ENCODE measurements at places on chromosomes 1 and 21.

GRCh38 chr1:55316502-55316901 is 101.3 kb upstream of the USP24 start:
- no peak for DNase-seq
- H3K27me3 ChIP-seq, result no peaks in the 10 kb centered on the region
- H3K36me3 ChIP-seq, result no peaks in the 10 kb centered on the region
- H3K4me3 ChIP-seq, result no peak overlapping the region

DNA sequence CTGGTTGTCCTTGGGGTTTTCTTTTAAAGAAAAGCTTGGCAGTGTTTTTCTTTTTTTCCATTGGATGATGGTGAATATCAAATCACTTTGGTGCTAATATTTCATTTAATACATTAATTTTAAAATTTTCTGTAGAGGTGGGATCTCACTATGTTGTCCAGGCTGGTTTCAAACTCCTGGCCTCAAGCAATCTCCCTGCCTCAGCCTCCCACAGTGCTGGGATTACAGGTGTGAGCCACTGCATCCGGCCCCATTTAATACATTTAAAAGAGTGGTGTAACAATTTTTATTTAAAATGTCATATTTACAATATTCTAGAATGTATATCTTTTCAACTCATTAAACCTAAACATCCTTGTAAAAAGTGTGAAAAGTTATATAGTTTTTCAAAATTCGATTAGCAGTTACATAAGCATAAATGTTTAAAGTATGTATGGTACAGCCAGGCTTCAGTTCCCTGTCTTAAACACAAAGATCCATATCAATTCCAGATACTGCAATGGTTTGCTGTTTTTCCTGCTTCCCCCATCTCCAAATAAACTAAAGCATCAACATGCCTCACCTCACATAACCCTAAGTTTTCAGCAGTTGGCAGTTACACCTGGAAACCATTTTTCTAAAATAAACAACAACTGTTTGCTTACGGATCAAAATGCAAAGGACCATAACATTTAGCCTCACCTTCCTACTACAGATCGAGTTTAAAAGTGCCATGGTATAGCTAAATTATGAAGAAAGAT is 8.9 kb upstream of the LGALS8 start:
- no peaks in the 10 kb centered on the region for H3K4me1 ChIP-seq
- no peak overlapping the region for H3K27ac ChIP-seq
- DNase-seq, result no peak
- H3K27me3 ChIP-seq, result no peaks in the 10 kb centered on the region

DNA sequence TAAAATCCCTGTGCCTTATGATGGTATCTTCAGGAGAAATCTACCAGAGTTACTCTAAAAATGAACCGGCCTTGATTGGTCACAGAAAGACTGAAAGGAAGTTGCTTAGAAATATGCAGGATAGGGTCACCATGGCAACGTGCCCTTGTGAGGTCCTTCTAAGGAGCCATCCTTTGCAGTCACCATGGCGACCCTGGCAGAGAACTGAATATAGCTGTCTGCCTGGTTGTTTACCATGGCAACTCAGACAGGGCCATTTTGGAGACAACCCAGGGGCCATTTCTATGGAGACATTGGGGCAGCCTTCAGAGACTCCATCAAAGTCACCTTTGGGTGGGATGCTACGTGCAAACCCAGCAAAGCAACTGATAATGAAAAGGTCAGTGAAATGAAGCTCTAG is 43.0 kb downstream of the SNX7 start:
- H3K4me1 ChIP-seq, result no peaks in the 10 kb centered on the region
- no peak for DNase-seq
- no peaks in the 10 kb centered on the region for H3K27me3 ChIP-seq

DNA sequence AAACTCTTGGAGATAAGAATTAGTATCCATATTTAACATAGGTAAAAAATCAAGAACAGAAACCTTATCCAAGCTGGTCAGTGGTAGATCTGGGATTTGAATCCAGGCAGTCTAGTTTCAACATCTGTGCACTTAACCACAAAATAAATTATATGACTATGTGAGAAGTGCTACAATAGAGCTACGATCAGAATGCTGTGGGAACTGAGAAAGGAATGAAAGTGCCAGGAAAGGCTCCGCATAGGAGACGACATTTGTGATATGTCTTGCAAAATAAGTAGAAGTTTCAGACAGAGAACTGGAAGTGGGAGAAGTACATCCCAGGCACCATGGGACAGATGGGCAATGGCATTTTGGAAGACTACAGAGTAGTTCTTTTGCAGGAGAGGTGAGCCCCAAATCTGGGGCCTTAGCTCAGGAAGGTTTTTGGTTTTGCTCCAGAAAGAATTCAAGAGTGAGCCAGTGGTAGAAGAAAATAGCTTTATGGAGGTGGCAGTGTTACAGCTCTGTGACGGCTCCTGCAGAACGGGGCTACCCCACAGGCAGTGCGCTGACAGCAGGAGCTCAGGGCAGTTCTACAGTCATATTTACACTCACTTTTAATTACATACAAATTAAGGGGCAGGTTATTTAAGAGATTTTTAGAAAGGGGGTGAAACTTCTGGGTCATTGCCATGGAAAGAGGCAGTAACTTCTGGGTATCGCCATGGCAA is 25.5 kb upstream of the GJA5 start:
- no peak overlapping the region for H3K4me3 ChIP-seq
- H3K27me3 ChIP-seq, result no peaks in the 10 kb centered on the region
- H3K27ac ChIP-seq, result no peak overlapping the region
- H3K4me1 ChIP-seq, result no peaks in the 10 kb centered on the region
- DNase-seq, result no peak

GRCh38 chr1:40174788-40175187 is 13.6 kb downstream of the RLF start:
- peaks cover 10% of the 10 kb centered on the region for H3K4me1 ChIP-seq
- no peak overlapping the region for H3K27ac ChIP-seq
- no peak overlapping the region for H3K4me3 ChIP-seq

GRCh38 chr1:150555971-150556865 is 7.0 kb downstream of the ADAMTSL4 start:
- peaks cover 67% of the 10 kb centered on the region for H3K4me1 ChIP-seq
- no peak for DNase-seq
- H3K4me3 ChIP-seq, result no peak overlapping the region
- no peak overlapping the region for H3K27ac ChIP-seq

DNA sequence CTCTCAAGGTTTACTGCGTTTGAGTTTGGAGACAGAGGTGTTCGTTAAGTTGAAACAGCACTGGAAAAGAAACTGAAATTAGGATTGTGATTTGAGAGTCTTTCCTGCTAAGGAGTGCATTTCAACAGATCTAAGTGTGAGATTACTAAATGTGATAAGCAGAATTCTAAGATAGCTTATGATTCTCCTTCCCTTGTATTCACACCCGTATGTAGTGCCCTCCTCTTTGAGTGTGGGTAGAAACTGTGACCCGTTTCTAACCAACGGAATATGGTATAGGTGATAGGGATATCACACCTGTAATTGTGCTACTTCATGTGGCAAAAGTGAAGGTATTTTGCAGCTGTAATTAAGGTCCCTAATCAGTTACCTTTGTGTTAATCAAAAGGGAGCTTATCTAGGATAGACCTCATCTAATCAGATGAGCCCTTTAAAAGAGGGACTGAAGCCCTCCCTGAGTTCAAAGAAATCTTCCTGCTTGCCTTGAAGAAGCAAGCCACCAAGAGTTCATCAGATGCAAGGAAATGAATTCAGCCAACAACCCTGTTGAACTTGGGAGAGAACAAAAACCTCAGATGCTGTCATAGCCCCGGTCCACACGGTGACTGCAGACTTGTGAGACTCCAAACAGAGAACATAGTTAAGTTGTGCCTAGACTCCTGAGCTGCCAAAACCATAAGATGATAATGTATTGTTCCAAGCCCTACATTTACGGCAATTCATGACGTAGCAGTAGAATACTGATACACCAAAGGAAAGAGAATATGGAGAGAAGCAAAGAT is 12.6 kb upstream of the IL12RB2 start:
- H3K4me1 ChIP-seq, result no peaks in the 10 kb centered on the region
- no peaks in the 10 kb centered on the region for H3K36me3 ChIP-seq
- no peaks in the 10 kb centered on the region for H3K27me3 ChIP-seq

- no peak for DNase-seq
- no peaks in the 10 kb centered on the region for H3K36me3 ChIP-seq
- no peaks in the 10 kb centered on the region for H3K4me1 ChIP-seq
- H3K27ac ChIP-seq, result no peak overlapping the region
Observed at GRCh38 chr1:31249854-31250253, 10.2 kb upstream of the NKAIN1 start.

DNA sequence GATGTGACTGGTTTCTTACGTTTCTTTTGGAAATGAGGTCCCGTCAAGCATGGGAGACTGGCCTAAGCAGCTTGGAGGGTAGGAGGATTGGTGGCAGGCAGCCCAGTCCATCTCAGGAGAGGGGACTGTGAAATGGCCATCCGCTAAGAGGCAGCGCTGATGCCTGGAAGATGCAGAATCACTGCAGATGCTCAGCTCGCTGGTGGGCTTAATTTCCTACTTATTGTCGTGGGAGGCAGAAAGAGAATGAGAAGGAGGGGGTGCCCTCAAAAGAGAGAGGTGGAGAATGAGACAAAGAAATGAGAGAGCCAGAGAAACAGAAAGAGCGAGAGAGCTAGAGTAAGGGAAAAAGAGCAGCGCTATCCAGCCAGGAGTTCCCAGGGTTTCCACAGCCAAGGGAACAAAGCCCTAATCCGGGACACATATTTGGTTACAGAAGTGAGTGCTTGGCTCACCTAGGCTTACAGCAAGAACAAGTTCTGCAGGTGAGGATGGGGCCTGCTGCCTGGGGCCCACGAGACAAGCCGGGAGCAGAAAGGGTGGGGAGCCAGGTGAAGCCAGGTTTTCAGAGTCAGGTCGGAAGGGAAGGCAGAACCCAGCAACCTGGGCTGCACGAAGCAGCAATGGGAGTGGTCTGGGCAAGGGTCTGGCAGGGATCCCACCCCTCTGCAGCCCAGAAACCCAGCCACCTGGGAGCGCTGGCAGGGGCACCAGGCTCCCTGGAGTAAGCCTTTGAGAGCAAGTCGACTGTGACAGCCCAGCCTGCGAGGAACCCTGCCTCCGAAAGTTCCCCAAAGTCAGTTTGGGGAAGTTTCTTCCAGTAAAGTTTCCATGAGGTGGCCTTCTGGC is 5.8 kb downstream of the ECE1 start:
- no peak overlapping the region for H3K27ac ChIP-seq
- peak; percentile 60 for DNase-seq
- peaks cover 8% of the 10 kb centered on the region for H3K36me3 ChIP-seq
- peaks cover 18% of the 10 kb centered on the region for H3K4me1 ChIP-seq
- no peaks in the 10 kb centered on the region for H3K27me3 ChIP-seq
- H3K4me3 ChIP-seq, result no peak overlapping the region

- no peaks in the 10 kb centered on the region for H3K36me3 ChIP-seq
- no peaks in the 10 kb centered on the region for H3K27me3 ChIP-seq
- H3K4me1 ChIP-seq, result peaks cover 63% of the 10 kb centered on the region
Observed at GRCh38 chr1:113980110-113980509, 836 bp downstream of the OLFML3 start.

DNA sequence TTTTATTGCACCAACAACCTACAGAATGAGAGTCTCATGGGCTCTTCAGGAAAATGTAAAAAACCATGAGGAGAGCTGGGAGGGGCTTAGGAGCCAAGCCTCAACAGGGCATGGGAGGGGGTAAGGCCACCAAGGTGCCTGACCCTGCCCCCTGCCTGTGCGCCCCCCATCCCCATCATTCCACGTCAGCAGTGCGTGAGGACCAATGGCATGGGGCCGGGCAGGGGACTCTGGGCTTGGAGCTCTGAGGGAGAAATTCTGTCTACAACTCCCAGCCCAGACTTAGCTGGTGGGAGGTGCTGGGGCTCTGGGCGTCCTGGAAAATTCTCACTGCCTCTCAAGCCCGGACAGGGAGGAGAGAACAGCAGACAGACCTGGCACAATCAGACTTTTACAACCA is 5.2 kb upstream of the CAMK2N1 start:
- DNase-seq, result no peak
- peaks cover 65% of the 10 kb centered on the region for H3K27me3 ChIP-seq
- H3K36me3 ChIP-seq, result no peaks in the 10 kb centered on the region
- H3K4me1 ChIP-seq, result peaks cover 32% of the 10 kb centered on the region

DNA sequence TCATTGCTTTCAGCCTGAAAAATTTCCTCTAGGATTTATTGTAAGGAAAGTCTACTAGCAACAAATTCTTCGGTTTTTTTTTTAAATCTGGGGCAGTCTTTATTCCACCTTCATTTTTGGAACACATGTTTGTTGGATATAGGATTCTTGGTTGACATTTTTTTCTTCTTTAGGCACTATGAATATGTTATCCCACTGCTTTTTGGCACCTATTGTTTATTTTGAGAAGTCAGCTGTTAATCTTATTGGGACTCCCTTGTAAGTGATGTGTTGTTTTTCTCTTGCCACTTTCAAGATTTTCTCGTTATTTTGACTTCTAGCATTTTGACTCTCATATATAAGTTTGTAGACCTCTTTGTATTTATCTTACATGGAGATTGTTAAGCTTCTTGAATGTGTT is 99.3 kb downstream of the NPHS2 start:
- no peak for DNase-seq
- H3K36me3 ChIP-seq, result no peaks in the 10 kb centered on the region
- H3K4me1 ChIP-seq, result no peaks in the 10 kb centered on the region
- no peaks in the 10 kb centered on the region for H3K27me3 ChIP-seq
- H3K4me3 ChIP-seq, result no peak overlapping the region
- H3K27ac ChIP-seq, result no peak overlapping the region

GRCh38 chr1:198151688-198152087 is 5.1 kb upstream of the NEK7 start:
- no peak overlapping the region for H3K4me3 ChIP-seq
- no peak for DNase-seq
- H3K27me3 ChIP-seq, result no peaks in the 10 kb centered on the region

DNA sequence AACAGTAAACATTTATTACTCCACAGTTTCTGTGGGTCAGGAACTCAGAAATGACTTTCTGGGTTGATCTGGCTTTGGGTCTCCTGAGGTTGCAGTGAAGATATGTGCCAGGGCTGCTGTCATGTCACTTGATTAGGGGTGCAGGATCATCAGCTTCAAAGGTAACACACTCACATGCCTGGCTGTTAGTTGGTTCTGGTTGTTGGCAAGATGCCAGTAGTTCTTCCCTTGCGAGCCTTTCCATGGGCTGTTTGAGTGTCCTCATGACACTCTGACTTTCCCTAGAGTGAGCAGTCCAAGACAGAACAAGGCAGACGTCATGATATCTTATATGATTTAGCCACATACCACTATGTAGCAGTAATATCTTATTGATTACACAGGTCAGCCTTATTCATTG is 1.8 kb downstream of the SWT1 start:
- H3K27me3 ChIP-seq, result no peaks in the 10 kb centered on the region
- no peak for DNase-seq
- no peak overlapping the region for H3K4me3 ChIP-seq
- H3K4me1 ChIP-seq, result peaks cover 34% of the 10 kb centered on the region
- peaks cover 13% of the 10 kb centered on the region for H3K36me3 ChIP-seq
- no peak overlapping the region for H3K27ac ChIP-seq

- no peaks in the 10 kb centered on the region for H3K27me3 ChIP-seq
- no peak overlapping the region for H3K27ac ChIP-seq
- no peaks in the 10 kb centered on the region for H3K4me1 ChIP-seq
- DNase-seq, result no peak
- H3K4me3 ChIP-seq, result no peak overlapping the region
- H3K36me3 ChIP-seq, result no peaks in the 10 kb centered on the region
Observed at GRCh38 chr1:60483509-60483908, 409.9 kb upstream of the C1orf87 start.

GRCh38 chr1:6424619-6425593 is at the start of gene ESPN:
Gene ESPN (plus strand): TSS chr1:6424776. CDS start chr1:6424956, 180 bp downstream.
- H3K36me3 ChIP-seq, result no peaks in the 10 kb centered on the region
- no peak for DNase-seq
- H3K27me3 ChIP-seq, result peaks cover 44% of the 10 kb centered on the region
- no peak within 1 kb of the TSS for H3K4me3 ChIP-seq

GRCh38 chr1:58468612-58469011 is 77.9 kb downstream of the OMA1 start:
- DNase-seq, result no peak
- H3K27ac ChIP-seq, result no peak overlapping the region
- H3K4me3 ChIP-seq, result no peak overlapping the region
- H3K27me3 ChIP-seq, result no peaks in the 10 kb centered on the region
- H3K4me1 ChIP-seq, result no peaks in the 10 kb centered on the region
